ENCODE measurements at places on chromosomes 6 and 20.

- peak; percentile 25 for DNase-seq
These were observed 2.1 kb downstream of the AVP start for GRCh38 chr20:3082306-3082951.

GRCh38 chr6:22737331-22737730, 168.0 kb downstream of the HDGFL1 start:
- DNase-seq, result no peak

DNA sequence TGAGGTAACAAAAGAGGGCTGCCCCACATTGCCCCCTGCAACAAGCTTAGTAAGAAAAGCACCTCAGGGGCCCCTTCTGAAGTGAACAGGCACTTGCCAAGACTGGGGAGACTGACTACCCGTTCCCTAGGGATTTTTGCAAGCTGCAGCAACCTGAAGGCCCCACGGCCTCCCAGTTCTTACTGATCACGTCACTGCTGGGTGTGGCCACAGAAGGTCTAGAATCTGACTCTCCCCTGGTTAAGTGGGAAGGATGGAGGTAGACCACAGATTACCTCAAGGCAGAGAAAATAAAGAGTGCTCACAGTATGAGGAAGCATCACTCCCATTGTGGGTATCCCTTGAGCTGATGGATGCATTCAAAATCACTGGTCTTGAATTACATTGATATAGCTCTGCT, 201.5 kb upstream of the KCNQ5 start:
- no peak for DNase-seq

GRCh38 chr6:38773338-38773737, 58.2 kb downstream of the DNAH8 start:
- no peak for DNase-seq

DNA sequence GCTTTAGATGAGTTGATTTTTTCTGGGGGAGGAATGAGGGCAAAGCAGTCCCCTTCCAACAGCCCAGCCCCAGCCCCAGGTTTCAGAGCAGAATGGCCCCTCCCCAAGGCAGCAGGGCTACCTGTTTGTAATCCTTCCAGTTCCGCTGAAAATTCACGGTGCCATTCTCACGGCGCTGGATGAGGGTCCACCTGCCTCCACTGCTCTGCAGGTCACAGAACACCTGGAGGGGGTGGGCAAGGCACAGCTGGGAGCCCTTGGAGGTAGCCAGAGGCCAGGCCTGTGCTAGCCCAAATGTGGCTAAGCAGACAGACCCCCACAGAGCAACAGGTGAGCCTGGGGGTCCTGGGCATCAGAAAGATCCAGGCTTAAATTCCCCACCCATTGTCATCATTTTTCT, 36.5 kb downstream of the ANGPT4 start:
- DNase-seq, result no peak

GRCh38 chr6:46453741-46454316, 37.4 kb downstream of the RCAN2 start:
- DNase-seq, result no peak

DNA sequence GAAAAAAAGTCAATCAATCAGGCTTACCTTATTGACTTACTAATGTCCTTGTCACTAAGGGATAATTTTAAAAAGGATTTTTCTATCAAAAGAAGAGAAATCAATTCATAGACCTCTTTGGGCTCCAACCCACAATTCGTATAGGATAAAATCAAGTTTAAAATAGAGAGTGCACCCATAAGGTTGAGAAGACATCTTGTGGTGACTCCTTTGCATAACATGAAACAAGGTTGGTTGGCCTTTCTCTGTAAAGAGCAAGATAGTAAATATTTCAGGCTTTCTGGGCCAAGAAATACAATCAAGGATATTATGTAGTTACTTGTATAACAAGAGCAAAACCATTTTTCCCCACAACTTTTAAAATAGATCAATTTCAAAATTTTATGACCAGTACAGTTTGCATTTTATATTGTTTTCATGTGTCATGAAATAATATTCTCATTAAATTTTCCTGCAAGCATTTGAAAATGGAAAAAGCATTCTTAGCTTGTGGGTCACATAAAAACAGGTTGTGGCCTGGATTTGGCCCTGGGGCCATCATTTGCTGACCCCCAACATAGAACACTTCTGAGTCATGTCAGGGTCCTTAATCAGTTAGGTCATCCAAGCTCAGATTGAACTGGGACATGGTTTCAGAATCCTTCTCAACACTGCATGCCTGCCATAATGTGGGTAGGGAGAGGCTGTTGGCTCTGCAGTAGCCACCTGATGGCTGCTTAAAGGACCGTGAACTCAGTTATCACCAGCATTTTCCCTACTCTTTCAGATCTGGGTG, 76.7 kb downstream of the MYB start:
- DNase-seq, result no peak

DNA sequence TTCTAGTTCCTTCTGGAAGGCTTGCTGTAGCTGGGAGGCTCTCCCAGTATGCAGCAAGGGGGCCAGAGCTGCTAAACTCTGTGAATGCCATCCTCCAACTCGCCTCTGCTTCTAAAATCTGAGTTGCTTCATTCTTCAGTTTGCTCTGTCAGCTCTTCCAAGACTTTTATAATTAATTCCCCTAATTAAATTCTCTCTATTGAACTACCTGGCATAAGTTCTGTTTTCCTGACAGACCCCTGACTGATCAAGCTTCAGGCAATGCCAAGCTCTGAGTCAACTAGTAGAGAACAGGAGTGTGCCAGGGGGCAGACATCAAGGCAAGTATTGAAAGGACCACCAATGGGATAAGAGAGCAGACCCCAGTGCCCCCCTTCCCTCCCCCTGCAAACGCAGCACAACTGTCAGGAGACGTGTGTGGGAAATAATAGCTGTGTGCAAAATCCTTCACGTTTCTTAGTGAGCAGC, 109.3 kb upstream of the TAB2 start:
- no peak for DNase-seq

GRCh38 chr20:37711001-37711400, 17.2 kb downstream of the CTNNBL1 start:
- no peak for DNase-seq

DNA sequence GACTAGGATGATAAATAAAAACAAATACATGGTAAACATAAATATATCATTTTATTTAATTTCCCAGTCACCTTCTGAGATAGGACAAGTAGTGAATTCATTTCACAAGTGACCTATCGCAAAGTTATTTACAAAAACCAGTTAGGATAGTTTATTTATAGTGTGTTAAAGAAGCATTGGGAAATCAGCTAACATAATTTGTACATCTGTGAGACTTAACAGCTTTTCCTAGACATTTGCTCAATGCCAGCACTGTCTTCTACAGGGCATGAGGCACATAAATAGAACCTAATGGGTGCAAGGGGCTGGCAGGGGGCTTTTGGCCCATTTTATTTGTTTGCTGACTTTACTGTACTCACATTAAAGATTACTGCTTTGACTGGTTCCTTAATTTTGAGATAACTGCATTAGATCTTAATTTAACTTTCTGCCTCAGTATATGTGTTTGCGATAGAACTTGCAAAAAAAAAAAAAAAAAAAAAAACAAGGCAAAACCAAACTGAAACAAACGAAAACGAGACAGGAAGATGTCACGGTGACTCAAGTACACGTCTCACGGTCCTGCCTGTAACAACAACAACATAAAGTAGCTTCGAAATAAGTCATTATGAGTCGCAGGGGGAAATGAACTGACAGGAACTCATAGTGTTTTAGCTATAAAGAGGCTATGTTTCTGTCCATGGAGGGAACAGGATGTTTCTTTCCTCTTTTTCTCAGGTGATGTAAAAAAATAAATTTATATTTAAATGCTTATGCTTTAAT, 133.7 kb upstream of the GMDS start:
- no peak for DNase-seq

- DNase-seq, result no peak
These were observed 627.2 kb downstream of the BCKDHB start for GRCh38 chr6:80733641-80734040.

DNA sequence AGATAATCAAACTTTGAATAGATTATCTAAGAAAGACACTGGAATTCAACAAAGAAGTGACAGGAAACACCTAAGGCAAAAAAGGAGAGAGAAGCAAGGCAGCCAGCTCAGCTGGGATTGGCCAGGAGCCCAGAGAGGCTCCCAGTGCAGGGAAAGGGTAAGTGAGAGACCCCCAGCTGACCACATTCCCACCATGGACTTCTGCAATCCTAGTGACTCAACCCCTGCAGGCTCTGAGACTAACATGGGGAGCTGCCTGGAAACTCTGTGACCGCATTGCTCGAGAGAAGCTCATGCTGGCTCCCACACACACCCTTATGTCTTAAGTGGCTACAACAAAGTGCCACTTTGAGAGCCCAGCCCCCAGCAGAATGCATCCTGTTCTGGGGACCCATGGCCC, 215.1 kb downstream of the PACRG start:
- DNase-seq, result no peak

DNA sequence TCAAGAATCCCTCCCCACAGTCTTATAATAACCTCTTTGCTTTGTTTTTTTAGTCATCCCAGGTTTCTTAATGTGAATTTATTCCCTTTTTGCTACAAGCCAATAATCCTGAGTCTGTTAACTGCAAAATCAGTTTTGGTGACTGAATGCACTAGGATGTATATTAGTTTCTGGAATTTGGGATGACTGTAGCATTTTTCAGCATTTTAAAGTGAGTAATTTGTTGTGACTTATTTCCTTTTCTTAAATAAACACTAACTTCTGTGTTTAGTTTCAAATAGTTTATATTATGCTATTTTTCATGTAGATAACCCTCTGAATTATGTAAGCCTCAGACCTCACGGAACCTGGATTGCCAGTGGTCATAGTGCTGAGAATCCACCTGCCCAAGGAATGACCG, 5.5 kb downstream of the CST1 start:
- no peak for DNase-seq

GRCh38 chr20:40081653-40082052, 607.4 kb downstream of the MAFB start:
- DNase-seq, result no peak

DNA sequence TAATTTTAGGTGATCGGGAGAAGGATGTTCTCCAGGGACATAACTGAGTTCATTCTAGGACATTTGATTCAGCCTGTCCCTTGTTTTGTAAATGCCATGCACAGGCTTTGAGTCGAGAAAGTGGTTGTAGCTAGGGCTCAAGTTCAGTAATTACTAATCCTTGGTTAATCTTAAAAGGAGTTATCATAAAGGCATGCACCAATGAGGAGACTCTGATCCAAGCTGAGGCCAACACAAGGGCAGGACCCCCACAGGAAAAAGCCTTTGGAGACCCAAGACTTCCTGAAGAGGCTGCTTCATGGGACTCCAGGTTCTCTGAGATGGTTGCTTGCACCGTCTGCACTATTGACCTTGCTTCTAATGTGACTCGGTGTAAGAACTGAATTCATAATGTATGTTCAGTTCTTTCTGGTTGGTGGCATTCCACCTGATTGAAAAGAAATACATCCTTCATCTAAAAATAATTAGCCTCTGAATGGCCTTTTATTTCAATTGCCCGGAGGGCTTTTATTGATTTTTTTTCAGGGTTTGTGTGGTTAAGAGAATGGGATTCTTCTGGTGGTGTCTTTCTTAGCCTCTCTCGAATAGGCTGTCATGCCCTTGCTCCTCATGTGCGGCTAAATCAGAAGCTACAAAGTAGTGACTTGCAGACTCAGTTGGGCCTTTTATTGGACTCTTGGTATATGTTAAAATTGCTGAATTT, 201.7 kb upstream of the PLCB4 start:
- no peak for DNase-seq

DNA sequence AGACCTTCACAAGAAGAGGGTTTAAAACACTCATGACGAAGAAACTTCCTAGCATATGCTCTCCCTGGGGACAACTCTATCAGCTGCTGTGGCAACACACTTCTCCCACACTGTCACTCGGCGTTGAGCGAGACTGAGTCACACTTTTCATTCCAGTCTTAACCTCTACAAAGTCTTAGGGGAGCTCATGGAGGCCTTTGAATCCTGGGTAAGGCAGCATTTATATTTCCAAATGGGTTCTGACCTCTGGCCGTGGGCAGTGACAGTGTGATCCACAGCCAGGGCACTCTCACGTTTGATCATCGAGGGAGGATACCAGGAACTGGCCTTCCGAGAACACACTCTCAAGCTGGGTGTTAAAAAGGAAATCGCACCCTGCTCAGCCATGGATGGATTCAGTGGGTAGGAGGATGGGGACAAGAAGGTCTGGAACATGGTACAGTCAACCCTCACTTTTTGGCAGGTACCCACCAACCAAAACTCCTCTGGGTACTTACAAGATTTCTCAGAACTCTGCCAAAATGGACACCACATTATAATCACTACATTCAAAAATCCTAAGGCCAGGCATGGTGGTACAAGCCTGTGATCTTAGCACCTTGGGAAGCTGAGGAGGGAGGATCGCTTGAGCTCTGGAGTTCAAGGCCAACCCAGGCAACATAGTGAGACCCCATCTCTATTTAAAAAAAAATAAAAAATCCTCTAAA, 19.6 kb downstream of the RRBP1 start:
- no peak for DNase-seq

DNA sequence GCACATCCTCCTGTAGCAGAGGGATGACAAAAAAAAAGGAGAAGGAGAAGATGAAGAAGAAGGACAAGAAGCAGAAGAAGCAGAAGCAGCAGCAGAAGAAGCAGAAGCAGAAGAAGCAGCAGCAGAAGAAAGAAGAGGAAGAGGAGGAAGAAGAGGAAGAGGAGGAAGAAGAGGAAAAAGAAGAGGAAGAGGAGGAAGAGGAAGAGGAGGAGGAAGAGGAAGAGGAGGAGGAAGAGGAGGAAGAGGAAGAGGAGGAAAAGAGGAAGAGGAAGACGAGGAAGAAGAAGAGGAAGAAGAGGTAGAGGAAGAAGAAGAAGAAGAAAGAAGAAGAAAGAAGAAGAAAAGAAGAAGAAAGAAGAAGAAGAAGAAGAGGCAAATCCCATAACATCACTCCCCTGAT, 35.0 kb upstream of the AHI1 start:
- DNase-seq, result no peak

GRCh38 chr20:53087037-53087777, 115.0 kb downstream of the TSHZ2 start:
- DNase-seq, result no peak
